ENCODE measurements at places on chromosomes 1 and 21. TPM values are rescaled to one million over a fixed set of nuclear protein-coding genes. Genes with fewer than 3 reads are reported as not detected.

Gene IFFO2
- 3.7 TPM for total RNA-seq

Gene ACTN2
- 3,176 TPM for total RNA-seq

Gene PYGO2
- 17.8 TPM for total RNA-seq

Gene PRELP
- total RNA-seq: 7.4 TPM

Gene C1orf94
- not detected for total RNA-seq

Gene TTC13
- total RNA-seq: 7.9 TPM

Gene FAM151A
- not detected for total RNA-seq

DNA sequence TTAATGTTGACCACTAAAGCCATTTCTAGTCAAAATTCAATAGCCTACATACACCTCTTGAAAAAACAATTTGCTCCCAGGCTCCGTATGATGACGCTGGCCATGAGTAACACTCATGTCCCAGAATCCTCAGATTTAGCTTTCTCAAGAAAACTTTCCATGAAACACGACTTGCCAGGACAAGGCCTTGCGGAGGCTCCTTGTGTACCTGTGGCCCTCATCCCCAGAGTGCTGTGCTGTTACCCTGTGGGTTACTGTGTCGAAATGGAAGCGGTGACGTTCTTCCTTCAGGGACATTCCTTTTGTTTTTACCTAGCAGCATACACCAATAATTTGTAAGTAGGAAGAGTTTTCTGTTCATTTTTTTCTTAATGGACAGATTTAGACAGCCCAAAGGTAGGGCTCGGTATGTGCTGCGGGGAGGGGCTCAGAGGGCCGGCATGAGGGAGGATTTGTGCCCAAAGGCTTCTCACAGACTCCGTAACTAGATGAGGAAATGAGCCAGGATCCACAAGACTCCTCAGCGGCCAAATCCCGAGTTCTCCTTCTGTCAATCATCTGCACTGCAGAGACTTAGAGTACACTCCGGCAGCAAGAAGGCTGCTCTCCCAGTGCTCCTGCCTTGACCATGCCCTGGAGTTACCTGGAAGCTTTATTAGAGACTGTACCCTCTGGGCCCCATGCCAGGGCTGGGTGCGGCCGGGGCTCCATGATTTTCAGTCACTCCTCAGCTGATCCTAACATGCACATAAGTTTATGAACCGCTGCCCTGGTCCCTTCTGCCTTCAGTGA is 17.8 kb downstream of the GNG12 start:
- no peak for DNase-seq

- DNase-seq: no peak
These were observed 9.9 kb upstream of the CLSTN1 start for GRCh38 chr1:9833632-9834031.

GRCh38 chr1:223717695-223718363 is 5.5 kb downstream of the CAPN2 start:
- no peak for DNase-seq

GRCh38 chr1:48969971-48970370 is 193.3 kb upstream of the BEND5 start:
- DNase-seq: no peak

DNA sequence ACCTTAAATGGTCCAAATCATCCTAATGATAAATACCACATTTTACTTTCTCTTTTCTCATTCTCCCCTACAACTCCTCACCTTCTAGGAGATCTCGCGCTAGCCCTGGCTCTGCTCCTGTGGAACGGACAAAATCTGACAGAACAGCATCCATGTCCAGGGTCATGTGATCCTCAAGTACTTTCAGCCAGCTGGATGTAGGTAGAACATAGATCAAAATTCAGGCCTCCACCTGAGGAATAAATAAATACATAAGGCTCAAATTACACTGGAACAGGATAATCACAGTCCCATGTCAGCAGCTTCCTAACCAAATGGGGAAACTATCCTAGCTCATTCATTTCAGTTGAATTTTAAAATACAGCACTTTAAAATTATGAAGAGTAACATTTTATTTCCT is 33.2 kb downstream of the OTUD7B start:
- DNase-seq: no peak

DNA sequence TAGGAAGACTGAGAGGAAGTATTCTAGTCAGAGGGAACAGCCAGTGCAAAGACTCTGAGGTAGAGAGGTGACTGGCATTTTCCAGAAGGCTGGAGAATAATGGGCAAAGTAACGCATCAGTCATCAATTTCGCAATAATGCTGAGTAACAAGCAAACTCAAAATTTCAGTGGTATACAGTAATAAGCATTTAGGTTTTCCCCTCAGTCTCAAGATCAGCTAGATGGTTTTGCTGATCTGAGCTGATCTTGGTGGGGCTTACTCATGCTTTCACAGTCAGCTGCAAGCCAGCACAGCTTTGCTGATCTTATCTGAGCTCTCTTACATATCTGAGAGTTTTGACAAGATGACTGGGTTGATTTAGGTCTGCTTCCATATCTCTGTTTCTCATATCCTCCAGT is 108.7 kb downstream of the TSEN15 start:
- no peak for DNase-seq

DNA sequence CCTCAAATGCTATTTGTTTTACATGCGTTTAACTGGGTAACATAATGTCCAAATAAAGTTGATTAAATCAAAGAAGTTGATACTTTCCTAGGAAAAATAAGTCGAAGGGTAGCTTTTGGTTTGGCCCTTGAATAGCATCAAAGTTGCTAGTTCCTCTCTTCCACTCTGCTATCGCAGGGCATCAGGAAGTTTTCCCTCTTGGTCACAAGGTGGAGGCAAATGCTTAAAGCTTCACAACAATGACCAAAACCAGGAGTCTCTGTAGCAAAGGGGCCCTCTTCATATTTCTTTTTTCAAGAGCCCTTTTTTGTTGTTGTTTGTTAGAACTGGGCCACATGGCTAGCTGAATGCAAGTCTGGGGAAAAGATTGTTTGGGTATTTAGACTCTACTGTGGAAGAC is 668.4 kb downstream of the KCNT2 start:
- DNase-seq: no peak

DNA sequence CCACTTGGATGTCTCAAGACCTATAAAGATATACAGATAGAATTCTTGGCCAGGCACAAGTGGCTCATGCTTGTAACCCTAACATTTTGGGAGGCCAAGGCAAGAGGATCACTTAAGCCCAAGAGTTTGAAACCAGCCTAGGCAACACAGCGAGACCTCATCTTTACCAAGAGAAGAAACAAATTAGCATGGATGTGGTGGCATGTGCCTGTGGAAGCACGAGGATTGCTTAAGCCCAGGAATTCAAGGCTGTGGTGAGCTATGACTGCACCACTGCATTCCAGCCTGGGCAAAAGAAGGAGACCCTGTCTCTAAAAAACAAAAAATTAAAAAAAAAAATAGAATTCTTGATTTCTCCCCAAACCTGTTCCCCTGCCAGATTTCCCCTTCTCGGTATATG is 8.3 kb downstream of the ASAP3 start:
- no peak for DNase-seq

DNA sequence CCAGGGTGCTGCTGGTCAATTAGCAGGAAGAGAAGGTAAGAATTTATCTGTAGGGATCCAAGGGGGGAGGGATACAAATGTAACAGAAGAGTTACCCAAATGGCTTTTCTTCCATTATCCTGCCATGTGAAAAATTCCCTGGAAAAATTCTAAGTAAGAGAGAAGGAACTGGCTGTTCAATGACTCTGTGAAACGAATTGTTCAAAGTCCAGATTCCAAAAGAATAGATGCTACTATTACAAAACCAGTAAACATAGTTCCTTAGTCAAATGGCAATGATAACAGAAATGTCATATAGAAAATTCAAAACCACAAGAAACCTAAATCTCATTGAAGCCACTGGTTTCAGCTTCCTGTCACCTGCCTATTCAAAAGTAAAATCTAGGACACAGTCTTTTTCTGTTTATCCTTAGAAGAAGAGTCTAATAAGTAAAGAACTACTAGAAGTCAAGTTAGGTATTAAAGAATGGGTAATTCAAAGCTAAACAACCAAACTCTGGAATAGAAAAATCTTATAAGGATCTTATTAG is 102.6 kb downstream of the ZNF644 start:
- DNase-seq: no peak

DNA sequence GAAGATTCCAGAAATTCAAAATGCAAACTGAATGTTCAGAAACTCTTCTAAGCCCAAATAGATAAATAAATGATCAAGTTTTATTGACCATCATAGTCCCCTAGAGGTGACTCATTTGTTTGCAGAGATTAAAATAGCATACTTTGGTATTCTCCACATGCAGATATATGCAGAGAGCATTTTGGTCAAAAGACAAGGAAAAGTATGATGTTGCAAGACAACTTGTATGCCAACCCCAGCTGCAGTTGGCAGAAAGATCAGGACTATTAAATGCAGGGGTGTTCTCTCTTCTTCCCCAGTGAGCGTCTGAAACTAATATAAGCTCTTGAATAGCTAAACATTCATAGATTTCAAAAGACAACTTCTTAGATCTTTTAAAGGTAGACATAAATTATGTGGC is 404.9 kb downstream of the LTN1 start:
- no peak for DNase-seq

DNA sequence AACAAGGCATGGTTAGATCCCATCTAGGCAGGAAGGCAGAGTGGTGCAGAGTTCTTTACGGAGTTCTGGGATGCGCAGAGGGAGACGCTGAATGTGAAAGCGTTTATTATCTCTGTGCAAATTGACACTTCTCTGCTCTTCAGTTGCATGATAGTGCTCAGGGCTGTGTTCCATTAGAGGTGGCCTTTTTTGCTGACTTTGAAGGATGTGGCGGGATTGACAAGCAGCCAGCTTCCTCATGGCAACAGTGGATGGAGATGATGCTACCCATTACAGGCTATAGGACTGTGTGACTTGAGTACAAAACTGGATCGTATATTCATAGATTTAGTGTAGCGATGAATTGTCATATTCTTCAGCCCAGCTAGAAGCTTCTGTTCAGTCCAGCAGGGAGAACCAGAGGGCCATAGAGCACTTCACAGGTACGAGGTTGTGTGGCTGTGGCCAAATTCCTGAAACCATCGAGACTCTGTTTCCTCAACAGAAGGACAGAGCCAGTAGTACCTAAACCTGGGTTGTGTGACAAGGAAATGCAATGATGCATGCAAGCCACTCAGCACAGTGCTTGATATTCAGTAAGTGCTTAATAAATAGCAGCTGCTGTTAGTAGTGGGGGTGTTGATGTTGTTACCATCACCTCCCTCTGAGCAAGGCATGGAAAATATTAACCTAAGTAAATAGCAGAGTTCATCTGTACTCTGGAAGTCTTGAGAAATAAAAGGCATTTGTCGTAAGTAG is 430.0 kb upstream of the KAZN start:
- DNase-seq: no peak

GRCh38 chr1:224770336-224770693 is 154.2 kb downstream of the CNIH3 start:
- no peak for DNase-seq

- DNase-seq: no peak
These were observed 110.6 kb upstream of the ADAMTS5 start for GRCh38 chr21:27077501-27077900.

DNA sequence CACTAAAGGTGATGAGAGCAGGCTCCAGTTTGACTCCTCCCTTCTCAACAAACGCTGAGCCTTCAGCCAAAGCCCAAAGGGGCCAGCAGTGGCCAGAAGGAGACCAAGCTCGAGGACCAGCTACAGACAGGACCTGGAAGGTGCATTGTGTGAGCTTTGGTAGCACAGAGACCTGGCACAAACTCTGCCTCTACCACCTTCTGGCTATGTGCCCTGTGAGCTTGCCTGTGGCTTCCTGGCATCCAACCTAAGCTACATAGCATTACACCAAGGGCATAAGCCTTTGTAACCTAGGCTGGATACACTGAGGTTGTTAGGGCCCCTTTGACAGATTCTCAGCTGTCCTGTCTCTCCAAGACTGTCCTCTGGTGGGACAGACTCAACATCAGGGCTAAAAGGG is 6.6 kb upstream of the VWA5B1 start:
- DNase-seq: no peak

GRCh38 chr21:15240848-15241247 is 176.0 kb upstream of the NRIP1 start:
- no peak for DNase-seq

- no peak for DNase-seq
These were observed 282.0 kb downstream of the FAM72C start for GRCh38 chr1:143689781-143690180.

GRCh38 chr1:229034342-229034741 is 236.6 kb upstream of the RAB4A start:
- DNase-seq: no peak

- no peak for DNase-seq
These were observed 178.9 kb downstream of the HS2ST1 start for GRCh38 chr1:87093286-87093685.

DNA sequence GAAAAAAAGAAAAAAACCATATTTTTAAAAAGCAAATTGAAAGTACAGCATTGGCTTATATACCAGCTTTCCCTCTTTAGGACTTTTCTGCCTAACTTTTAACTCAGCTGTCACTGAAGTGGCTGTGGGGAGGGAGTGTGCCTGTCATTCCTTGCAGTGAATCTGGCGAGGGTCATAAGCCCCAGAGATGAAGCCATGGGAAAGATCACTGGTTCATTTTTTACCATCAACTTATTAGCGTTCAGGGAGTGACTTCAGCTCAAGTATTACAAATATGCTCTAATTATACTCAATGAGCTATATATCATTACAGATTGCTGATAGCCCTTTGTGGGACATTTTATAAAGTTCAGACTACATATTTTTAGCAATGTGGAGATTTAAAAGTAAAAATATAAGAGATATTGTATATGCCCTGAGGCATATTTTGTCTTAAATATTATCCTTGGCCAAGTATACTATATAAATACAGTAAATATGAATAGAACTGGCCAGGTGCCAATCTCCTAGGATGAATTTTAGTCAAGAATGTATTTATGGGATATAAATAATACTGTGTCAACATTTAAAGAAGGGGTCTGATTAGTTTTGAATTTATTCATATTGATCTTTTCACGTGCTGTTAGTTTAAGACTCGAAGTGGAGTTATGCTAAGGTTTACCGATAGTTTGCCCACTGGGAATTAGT is 4.4 kb downstream of the TGFB2 start:
- no peak for DNase-seq

GRCh38 chr1:192852001-192852947 is 43.4 kb downstream of the RGS2 start:
- no peak for DNase-seq

- DNase-seq: no peak
These were observed 24.4 kb upstream of the USP24 start for GRCh38 chr1:55239548-55239947.

DNA sequence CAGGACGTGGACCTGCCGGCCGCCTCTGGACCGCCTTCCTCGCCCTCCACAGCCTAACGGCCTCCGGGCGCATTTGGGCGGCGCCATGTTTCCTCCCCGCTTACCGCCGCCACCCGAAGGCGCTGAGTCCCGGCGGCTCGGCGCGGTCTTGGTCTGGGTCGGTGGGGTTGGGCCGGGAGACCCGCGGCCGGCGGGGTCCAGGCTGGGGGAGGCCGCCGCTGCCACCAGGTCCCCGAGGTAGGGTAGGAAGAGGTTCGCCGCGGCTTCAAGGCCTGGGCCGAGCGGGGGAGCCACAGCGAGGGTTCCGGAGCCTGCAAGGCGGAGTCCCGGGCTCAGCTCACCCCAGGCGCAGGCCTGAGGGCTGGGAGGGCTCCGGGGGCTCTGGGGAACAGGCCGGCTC is 5.5 kb downstream of the OR2C3 start:
- no peak for DNase-seq

GRCh38 chr1:21313886-21314721 is 23.8 kb upstream of the ECE1 start:
- DNase-seq: peak; percentile 75

- DNase-seq: no peak
These were observed 27.5 kb downstream of the CEP170 start for GRCh38 chr1:243227622-243228021.
